Natural killer cell treated with Interleukin-12 subunit alpha and Interleukin-12 subunit beta and Interleukin-15 and Interleukin-18, amount 100 ng/mL, for 72 hours (primary cell): ENCODE measurements at places on chromosomes 16 and 17. TPM values are rescaled to one million over a fixed set of nuclear protein-coding genes. Genes with fewer than 3 reads are reported as not detected.

- DNase-seq: no peak
These were observed 119.8 kb downstream of the CLEC16A start for GRCh38 chr16:11064202-11064540.

The PYY gene
- total RNA-seq: not detected

DNA sequence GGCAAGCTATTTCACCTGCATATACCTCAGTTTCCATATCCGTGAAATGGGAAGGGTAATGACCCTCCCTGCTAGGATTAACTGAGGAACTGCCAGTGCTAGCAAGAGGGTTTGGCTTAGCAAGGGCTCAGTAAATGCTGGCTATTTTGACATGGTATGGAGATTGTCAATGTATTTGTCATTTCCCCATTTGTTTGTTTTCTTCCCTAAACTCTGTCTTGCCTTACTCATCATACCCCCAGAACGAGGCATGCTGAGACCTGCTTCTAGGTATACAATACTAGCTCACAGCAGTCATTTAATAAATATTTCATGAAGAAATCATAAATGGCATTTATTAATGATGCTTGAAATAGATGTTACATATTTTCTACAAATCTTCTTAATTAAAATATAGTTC is 124.0 kb downstream of the DYNLRB2 start:
- DNase-seq: no peak

The GDPD3 gene
- total RNA-seq: 1.6 TPM

The LYRM9 gene
- 2.0 TPM for total RNA-seq

- DNase-seq: no peak
These were observed 37.0 kb downstream of the CUEDC1 start for GRCh38 chr17:57918017-57918895.

The NPIPB9 gene
- total RNA-seq: 4.9 TPM

The ZBTB4 gene
- total RNA-seq: 26.1 TPM

The HSD11B2 gene
- not detected for total RNA-seq

DNA sequence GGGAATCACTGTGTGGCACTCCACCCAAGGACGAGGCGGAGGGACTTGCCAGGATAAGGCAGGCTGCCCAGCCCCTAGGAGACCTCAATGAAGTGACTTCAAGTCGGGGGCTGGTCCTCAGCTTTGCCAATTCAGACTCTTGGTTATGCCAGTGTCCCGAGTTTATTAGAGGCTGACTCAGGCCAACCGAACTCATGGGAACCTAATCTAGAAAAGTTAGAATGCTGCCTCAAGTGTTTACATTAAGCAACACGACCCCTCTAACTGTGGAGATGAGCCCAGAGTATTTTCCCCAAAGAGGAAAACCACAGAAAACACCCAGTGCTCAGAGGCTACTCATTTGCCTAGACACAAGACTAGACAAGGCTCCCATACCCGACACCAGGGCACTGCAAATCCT is 1.1 kb upstream of the TEKT3 start:
- DNase-seq: no peak

DNA sequence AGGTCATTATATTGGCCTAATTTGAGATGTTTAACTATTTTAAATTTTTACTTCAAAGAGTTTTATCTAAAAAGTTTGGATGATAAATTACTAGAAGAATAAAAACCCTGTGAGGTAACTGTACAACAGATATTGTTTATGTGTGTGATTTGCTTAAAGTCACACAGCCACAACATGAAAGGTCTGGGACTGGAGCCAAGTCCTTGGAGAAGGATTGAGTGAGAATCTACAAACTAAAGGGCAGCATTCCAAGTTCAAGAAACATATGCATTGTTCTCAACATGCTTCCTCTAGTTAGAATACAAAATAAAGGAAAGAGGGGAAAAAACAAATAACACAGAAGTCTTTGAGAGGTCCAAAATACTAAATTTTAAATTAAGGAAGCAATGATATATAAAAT is 131.5 kb upstream of the MON1B start:
- no peak for DNase-seq

DNA sequence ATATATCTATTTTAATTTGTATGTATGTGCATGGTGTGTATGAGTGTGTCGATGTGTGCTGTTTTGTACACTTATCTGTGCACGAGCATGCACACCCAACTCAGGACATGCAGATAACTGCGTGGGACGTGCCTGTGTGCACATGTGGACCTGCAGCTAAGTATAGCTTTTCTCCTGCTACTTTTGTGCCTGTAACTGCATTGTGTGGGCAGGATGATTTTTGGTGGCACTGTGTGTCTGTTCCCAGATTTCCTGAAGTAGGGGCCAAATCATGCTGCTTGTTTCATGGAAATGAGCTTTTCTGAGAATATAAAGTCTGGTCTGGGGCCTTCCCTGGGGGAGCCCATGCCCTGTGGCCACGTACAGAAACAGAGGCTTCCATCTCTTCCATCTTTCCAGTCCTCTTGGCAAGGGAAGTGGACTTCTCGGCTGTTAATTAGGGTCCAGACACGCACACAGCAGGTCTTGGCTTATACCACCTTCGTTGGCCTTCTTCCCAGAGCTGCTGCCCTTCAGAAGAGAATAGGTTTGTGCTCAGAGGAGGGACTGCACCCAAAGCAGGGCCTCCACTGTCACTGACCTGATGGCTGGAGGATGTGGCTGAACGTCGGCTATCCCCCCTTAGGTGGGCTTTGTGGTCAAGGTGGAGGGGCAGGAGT is 30.2 kb downstream of the SPNS3 start:
- DNase-seq: no peak
